Effector CD8-positive, alpha-beta T cell (primary cell): ENCODE measurements at places on chromosomes 7 and 10.

DNA sequence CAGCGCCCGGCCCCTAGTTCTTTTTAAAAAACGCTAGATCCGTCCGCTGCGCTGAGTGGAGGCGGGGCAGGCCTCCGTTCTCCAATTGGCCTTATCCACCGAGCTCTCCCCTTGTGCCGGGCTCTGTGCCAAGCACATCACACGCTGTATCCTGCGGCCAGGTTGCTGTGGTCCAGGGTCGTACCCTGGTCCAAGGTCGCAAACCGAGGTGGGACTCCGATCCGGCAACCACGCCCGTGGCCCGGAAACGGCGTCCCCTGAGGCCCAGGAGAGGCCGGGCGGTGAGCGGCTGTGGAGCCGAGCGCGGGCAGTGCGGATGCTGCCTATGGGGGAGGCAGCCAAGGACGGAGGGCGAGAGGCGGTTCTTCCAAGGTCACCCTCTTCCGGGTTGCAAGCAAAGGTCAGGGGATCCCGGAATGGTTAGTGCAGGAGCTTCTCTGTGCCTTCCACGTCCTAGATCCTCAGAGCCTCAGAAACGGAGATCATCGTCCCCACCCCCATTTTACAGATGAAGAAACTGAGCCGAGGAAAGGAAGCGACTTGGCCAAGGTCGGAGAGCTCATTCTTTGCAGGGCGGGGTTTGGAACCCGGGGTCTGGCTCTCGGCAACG lies 72.4 kb upstream of the LRRC4 start:
- DNase-seq: no peak

DNA sequence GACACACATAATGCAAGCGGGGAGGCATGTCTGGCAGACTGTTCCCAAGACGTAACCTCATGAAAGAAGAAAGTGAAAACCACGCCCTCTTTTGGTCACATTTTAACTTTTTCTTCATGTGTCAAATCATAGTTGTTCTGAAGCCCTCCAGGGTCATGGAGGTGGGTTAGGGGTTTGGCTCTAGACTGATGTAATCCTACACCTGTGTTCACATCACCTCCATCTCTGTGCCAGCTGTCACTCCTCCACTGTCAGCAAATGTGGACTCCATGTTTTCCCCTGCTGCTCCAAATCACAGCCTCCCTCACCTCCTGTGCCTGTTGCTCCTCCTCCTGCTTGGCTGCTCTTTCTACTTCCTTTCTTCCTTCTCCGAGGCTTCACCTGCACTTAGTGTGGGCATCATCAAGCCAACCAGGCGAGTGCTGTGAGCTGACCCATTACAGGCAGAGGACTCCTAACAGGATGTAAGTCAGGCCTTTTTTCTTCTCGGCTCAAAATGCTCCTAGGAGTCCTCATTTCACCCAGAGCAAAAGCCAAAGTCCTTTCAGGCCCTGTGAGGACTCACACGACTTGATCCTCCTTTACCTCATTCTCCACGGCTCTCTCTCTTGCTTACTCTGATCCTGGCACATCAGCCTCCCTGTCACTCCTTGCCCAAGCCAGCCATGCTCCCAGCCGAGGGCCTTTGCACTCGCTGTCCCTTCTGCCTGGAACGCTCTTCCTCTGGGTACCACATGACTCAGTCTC lies 66.4 kb upstream of the IFRD1 start:
- no peak for DNase-seq

DNA sequence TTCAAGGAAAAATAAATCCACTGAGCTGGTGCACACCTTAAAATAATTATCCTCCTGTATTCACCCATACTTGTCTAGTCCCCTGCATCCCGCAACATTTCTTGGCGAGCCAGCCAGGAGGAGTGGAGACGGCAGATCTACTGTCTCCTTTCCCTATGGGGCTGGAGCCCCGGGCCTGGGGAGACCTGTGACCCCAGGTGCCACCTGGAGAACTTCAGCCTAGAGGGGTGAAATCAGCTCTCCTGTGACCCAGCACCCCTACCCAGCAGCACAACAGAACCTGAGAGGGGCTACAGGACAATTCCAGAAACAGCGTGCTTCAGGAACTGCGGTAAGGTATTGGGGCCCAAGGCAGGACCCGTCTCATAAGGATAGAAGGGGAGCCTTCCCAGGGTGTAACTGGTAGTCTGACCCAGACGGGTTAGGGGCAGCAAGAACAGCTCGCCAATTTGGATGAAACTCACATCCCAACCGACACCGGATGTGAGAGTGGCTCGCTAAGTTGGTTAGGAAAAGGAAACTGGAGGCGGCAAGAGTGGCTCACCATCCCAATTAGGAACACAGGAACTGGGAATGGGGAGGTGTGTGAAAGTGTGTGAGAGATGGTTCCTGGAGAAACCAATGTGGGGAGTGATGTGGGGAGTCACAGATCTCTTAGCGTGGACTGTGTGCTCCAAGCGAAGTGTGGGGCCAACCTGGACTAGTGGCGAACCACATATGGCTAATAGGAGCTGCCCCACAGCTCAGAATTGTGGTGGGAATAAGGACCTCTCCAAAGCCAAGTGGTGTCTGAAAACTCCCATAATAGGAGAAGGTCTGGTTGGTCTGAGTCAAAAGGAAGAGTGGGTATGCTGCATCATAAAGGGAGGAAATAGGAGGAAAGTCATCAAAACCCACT lies 15.1 kb upstream of the DENND2A start:
- no peak for DNase-seq

GRCh38 chr10:36608251-36608650 lies 517.1 kb upstream of the ANKRD30A start:
- no peak for DNase-seq

DNA sequence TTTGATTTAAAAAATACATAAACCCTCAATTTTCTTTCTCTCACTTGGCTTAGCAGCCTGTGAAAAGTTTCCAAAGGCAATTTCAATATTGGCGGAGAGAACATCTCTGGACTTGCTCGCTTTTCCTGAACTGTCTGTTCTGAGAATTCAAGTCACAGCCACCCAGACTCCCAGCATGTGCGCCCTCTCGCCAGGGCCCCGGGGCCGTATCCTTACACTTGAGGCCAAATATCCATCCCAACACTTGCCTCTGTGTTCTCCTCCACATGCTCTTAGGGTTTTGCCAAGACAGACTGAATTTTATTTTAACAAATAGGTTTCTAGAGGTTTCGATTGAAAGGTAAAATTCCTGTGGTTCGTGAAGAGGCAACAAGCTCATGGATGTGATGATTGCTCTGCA lies 111.5 kb upstream of the GPR26 start:
- no peak for DNase-seq

GRCh38 chr7:90715067-90715466 lies 118.9 kb downstream of the CDK14 start:
- no peak for DNase-seq

- DNase-seq: no peak
Observed at GRCh38 chr7:5345171-5345570, 62.4 kb downstream of the SLC29A4 start.

DNA sequence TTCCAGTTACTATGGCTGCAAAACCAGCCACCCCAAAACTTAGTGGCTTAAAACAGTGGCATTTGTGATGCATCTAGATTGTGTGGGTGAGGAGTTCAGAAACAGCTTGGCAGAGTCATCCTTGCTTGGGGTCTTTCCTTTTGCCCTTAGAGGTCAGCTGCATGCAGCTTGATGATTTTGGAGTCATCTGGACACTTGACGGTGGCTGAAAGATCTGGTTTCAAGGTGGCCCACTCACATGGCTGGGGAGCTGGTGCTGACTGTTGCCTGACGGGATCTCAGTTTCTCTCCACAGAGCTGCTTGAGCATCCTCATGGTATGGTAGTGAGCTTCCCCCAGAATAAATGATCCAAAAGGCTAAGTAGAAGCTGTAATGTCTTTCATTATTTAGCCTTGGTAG lies 191.3 kb upstream of the GALNT17 start:
- no peak for DNase-seq

- no peak for DNase-seq
Observed at GRCh38 chr7:91128683-91129348, 135.4 kb upstream of the FZD1 start.

DNA sequence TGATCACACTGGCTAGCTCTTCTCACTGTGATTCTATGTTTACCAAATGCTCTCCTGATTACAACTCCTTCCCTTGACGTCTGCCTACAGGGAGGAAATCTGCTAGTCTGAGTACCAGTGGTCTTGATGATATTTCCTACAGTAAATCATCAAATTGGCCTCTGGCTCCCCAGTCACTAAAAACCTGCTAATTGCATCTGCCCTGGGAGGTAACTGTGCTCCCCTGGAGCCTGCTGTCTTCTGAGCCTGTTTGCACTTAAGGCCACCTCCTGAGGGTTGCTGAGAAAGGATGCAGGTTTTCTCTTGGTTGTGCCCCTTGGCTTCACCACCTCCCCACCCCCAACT lies 56.0 kb downstream of the ELMO1 start:
- DNase-seq: no peak

DNA sequence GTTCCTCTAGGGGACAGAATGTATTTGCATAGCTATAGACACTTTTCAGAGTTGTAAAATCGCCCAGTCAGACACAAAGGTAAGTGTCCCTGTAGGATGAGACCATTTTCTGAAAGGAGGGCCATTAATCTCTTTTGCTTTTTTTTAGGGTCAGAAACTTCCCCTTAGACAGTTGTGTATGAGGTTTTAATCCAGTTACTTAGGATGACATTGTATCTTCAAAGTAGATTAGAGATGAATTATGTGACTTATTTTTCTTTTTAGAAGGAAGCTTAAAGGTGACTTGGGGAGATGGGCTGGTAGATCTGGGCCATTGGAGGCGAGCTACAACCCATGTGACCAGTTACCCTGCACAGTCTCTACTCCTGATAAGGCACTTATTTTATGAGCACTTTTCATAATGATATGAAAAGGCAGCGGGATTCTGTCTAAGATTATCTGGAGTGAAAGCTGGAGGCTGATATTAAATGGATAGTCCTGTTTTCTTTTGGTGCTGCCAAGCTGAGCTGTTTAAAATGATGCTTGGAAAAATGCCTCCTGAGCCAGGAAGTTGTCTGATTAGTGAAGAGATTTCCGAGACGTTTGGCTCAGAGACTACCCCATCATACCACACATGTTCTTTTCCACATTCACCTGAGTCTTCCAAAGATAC lies 264.3 kb downstream of the AUTS2 start:
- DNase-seq: no peak

- no peak for DNase-seq
Observed at GRCh38 chr10:61606959-61607907, 55.5 kb upstream of the CABCOCO1 start.

DNA sequence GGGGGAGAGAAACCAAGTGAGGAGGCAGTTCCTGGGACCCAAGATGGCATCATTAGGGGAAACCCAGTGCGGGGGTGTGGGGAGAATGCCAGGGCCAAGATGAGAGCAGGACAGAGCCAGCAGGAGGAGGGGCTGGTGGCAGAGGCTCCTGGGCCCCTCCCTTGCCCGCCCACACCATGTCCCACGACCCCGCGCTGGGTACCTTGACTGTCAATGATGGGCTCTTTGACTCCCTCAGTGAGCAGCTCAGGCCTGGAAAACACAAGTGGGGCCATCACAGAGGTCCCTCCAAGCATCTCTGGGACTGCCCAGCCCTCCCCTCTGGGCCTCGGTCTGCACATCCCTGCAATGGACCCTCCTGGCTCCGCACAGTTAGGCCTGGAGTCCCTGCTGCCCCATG lies 75.4 kb downstream of the RABGEF1 start:
- DNase-seq: no peak

- DNase-seq: no peak
Observed at GRCh38 chr7:99709260-99709659, 25.7 kb downstream of the CYP3A7 start.

- no peak for DNase-seq
Observed at GRCh38 chr10:45599021-45599603, 73.5 kb downstream of the ZFAND4 start.

DNA sequence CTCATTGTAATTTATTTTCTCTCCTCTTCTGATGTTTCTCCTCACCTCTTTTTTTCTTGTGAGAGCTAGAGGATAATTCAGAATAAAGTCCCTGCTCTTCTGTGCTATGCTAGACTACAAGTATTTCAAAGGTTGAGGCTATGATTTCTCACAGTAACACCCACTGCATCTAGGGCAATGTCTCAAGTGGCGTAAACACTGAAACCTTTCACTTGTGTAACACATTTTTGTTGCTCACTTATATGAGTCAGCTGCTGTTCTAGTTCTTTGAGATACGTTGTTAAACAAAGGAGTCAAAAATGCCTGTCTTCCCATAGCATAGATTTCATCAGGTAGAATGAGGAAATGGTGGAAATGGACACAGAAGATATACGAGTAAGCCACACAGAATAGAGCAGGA lies 305.1 kb upstream of the PITRM1 start:
- no peak for DNase-seq

GRCh38 chr7:130598056-130598455 lies 70.5 kb downstream of the COPG2 start:
- no peak for DNase-seq

DNA sequence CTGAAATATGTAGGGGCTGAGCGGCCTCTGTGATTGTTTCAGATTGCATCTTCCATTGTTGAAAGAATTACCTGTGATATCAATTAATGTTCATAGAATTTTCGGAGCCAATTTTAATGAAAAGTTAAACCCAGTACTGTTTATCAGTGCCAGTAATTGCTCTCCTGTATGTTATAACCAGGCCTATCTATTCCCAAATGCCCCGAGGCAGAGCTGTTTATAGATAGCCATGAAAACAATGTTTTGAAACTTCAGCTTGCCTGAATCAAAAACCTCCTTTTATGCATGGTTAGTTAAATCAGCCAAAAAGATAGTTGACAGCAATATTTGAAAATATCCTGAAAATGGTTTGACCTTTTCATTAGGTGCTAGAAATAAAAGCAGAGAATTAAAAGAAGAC lies 50.1 kb upstream of the HDAC9 start:
- DNase-seq: no peak

DNA sequence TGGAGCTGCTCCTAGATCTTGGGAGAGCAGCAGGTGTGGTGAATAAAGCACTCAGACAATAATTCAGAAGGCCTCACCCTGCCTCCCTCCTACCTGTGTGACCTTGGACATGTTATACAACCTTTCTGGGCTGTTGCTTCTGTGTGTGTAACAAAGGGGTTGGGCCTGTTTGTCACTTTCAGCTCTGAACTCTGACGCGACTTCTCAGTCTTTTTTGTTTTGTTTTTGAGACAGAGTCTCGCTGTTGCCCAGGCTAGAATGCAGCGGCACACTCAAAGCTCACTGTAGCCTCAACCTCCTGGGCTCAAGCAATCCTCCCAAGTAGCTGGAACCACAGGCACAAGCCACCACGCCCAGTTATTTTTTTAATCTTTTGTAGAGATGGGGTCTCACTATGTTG lies 89.3 kb downstream of the DNMBP start:
- DNase-seq: no peak
